ENCODE measurements at places on chromosomes 2 and 18.
A peak's percentile ranks its signal among the peaks of the same experiment; 100 is the strongest.

- DNase-seq = no peak
Observed at GRCh38 chr18:62545098-62545497, 22.3 kb downstream of the ZCCHC2 start.

GRCh38 chr2:121245913-121246312 is 39.1 kb downstream of the TFCP2L1 start:
- no peak for DNase-seq

DNA sequence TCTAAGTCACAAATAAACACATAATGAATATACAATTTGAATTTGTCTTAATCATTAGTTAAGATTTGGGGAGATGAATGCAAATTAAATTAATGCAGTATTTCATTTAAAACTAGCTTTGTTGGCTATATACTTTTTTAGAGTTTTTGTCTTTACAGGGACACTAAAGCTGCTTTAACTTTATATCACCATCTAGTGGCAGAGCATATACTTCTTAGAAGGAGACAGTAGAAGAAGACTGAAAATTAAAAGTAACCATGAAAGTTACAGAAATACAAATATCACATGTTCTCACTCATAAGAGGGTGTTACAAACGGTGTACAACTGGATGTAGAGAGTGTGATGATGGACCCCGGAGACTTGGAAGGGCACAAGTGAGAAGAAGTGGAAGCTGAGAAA is 268.3 kb upstream of the NETO1 start:
- peak; percentile 11 for DNase-seq

DNA sequence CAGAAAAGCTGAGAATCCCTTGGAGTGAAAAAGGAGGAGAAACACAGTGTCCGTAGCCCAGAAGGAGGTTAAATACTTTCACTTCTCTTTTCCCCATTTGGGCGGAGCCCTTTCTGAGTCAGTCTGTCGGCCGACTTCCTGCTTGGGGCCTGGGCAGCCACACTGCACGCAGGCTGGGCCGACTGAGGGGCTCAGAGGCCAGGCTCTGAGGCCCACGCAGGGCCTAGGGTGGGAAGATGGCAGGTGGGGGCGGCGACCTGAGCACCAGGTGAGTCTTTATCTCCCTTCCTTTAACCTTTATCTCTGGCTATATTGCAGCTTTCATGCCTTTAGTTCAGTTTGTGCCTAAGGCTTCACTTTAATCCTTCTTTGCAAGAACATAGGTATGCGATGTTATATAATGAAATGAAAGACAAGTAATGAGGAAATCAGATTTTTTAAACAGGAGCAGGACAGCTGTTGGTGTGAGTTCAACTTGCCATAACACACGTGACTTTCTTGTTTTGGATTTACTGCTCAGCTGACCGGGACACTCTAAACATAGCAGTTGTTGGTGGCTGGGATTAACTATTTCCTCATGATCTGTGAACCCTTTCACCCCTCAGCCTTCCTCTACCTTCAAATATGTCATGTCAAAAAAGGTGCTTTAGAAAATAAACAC is at the start of gene SP100:
TSS of gene SP100 (plus strand) at position 141 of the 661 bp plus-strand sequence. CDS start at position 237, 96 bp downstream.
- DNase-seq = no peak

DNA sequence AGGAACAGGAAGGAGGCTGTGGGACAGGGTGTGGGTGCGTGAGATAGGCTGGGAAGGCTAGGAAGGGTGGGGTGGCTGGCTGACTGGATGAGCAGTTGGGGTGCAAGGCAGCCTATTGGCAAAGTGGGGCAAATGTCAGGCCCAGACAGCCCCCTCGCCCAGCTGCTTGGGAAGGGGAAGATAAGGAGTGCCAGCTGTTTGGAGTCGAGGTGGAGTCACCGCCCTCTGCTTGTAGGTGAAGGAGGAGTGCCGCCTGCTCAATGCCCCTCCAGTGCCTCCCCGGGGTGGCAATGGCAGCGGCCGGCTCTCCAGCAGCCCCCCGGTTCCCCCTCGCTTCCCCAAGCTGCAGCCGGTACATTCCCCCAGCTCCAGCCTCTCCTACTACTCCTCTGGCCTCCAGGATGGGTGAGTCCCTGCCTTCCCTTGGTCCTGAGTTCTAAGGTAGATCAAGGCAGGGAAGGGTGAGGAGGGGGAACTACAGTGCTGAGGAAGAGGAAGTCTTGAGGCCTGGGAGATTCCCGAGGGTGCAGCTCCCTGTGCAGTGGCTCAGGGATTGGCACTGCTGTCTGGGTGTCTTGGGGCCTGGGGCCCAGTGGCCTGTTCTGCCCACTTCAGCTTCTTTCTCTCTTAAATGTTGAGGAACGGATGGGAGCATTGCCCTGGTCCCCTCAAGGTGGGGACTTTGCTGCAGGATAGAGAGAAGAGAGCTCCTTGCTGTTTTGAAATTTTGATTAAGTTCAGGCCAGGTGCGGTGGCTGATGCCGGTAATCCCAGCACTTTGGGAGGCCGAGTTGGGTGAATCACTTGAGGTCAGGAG is 13.3 kb downstream of the GAREM2 start:
- no peak for DNase-seq

- DNase-seq = no peak
Observed at GRCh38 chr2:89850881-89851582, 1159.6 kb downstream of the RPIA start.

DNA sequence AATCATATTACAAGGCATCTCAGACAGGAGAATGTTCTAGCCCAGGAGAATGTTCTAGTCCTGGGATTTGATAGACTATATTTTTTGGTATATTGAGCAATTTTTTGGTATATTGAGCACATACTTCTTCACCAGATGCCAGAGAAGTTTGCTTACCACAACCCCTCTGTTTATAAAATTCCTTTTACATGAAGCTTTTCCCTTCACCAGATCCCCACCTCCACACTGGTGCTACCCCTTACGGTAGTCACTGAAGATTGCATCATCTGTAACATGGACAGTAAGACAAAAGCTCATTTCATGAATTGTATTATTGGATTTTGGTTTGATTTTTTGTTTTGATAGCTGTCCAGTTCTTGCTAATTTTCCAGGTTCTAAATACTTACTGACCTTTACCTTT is 7.2 kb upstream of the HNMT start:
- no peak for DNase-seq

DNA sequence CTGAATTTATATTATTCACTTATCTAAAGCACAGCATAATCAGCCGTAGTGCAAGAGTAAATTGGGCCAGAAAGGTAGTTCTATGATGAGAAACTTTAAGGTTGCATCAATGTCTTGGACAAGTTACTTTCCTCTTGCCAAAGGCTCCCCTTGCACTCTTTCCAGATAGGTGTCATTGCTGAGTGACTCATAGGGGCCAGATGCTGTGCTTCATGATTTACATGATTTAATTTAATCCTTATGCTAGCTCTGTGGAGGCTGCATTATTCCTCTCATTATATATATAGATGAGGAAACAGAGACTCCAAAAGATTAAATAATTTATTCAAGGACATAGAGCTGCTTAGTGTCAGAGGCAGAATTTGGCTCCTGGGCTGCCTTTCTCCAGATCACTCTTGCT is 5.0 kb downstream of the CFAP221 start:
- DNase-seq = no peak

DNA sequence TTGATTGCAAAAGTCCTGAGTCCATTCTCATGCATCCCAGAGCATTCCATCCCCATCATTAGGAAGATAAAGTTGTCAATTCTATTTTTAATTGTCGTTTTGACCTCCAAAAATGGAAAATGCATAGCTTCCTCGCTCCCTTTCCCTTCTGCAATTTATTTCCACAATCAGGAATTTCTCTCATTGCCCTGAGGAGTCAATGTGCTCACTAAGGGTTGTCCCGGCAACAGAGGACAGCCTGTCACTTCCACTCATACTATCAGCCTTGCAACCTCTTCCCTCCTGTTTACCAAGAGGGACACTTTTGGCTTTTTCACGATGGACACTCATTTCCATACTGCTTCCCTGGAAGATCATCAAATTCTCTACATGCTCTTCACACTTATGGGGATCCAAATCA is 164.8 kb downstream of the MYO5B start:
- DNase-seq = peak; percentile 57

DNA sequence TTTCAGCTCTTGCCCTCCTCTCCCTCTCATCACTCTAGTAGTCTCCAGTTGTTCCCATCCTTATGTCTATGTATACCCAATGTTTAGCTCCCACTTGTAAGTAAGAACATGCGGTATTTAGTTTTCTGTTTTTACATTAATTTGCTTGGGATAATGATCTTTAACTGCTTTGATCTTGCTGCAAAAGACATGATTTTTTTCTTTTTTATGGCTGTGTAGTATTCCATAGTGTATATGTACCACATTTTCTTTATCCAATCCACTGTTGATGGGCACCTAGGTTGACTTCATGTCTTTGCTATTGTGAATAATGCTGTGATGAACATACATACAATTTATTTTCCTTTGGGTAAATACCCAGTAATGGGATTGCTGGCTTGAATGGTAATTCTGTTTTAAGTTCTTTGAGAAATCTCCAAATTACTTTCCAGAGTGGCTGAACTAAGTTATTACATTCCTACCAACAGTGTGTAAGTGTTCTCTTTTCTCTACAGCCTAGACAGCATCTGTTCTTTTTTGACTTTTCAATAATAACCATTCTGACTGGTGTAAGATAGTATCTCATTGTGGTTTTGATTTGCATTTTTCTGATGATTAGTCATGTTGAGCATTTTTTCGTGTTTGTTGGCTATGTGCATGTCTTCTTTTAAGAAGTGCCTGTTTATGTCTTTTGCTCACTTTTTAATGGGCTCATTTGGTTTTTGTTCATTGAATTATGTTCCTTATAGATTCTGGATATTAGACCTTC is 179.6 kb upstream of the SLC39A10 start:
- no peak for DNase-seq

- no peak for DNase-seq
Observed at GRCh38 chr18:13585379-13586153, 140.8 kb downstream of the FAM210A start.

DNA sequence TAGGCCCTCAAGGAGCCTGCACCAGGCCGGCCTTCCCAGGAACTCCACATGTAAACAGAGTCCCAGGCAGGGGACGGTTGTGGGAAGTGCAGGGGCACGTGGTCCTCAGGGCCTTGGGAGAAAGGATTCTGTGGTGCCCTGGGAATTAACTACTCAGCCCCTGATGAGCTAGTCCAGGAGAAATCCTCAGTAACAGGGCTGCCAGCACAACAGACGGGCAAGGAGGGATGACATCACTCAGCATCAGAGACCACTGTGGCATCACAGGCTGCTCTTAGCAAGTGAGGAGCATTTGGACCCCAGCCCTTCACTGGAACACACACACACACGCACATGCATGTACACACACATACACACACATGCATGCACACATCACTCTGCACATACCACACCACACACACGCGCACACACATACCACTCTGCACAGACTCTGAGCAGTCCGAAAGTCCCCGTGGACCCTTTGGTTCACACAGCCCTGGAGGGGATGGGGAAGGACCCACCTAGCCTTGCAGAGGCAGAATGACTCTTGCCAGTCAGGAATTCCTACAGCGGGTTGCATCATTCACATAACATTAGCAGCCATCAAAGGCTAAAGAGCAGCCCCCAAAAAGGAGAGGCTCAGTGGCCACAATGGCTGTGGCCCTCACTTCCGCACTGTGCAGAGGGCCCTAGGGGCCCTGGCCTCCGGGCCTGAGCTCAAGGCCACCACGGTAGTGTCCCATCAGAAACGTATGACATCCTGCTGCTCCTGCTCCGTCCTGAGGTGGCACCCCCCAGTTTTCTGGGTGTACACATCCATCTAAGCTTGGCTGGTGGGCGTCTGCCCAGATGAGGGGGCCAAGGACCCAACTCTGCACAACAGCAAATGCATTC is 1.9 kb upstream of the NMUR1 start:
- DNase-seq = no peak

DNA sequence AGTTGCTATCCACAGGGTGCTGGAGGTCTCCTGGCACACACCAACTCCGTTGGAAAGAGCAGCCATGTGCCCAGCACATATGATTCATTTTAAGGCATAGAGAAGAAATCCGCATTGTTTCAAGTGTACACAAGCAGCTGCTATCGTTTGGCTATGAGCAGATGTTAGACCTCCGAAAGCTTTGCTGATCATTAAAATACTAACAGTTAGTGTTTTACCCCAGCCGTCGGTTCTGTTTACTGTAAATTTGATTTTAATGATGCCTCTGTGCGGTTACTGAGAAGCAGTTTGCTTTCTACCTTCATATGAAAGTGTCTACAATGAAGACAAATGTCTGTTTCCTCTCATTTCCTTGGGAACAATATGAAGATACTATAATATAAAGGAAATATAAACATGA is 154.9 kb downstream of the PTGR3 start:
- peak; percentile 3 for DNase-seq

DNA sequence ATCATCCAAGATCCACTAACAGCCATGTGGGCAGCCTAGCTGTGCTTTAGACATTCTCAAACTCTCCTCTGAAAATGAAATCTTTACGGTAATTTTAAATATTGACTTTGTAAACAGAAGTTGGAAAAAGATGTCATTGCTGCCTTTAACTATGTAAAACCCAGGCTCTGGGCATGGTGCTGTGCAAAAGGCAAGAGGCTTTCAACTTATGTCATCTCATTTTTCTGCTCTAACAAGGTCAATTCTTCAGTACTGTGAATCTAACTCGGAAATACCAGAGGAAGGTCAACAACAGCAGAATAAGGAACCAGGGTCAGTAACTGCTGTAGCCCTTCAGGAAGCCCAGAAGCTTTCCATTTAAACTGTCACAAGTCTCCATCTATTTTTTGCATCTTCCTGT is 37.0 kb upstream of the MPP4 start:
- no peak for DNase-seq

DNA sequence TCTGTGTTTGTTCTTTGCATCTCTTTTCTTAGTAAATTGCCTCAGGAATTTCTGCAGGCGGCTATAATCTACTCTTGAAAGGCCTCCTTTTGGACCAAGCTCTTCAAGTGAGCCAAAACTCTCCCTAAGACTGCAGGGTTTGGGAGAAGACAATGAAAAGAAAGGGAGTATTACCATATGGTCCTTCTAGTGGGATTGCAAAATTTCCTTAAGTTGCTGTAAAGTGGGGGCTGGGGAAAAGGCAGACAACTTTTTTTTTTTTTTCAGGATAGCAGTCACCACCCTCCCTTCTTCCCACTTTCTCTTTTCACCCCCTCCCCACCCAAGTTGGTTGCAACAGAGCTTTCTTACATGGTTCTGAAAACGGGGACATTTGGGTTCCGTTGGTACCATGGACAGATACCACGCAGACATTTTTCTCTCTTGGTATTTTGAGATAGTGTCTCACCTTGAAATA is 183.7 kb downstream of the FHOD3 start:
- DNase-seq = no peak

- no peak for DNase-seq
Observed at GRCh38 chr2:100541404-100541803, 21.4 kb upstream of the PDCL3 start.

DNA sequence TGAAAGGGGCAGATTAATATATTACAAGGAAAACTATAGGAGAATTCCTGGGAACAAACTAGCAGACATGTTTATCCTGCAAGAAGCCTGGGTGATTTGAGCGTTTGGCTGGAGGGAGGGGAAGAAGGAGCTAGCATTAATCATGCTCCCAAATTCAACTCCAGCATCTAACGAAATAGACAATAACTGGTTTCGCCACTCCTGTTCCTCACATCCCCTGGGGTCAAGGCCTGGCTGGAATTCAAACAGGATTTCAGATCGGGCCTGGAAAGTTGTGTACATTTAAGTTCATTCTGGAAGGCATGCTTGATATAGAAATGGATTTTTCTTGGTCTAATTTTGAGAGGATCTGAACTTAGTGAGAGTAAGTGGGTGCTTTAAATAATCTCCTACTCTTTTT is 126.1 kb upstream of the CTAGE1 start:
- no peak for DNase-seq

- DNase-seq = no peak
Observed at GRCh38 chr2:168480825-168481585, 24.9 kb downstream of the CERS6 start.

All from NCI-H2171 treated with DMSO at 0.1 percent for 48 hours (cell line).